EL (cell line): ENCODE measurements at places on chromosomes 3 and 15.

DNA sequence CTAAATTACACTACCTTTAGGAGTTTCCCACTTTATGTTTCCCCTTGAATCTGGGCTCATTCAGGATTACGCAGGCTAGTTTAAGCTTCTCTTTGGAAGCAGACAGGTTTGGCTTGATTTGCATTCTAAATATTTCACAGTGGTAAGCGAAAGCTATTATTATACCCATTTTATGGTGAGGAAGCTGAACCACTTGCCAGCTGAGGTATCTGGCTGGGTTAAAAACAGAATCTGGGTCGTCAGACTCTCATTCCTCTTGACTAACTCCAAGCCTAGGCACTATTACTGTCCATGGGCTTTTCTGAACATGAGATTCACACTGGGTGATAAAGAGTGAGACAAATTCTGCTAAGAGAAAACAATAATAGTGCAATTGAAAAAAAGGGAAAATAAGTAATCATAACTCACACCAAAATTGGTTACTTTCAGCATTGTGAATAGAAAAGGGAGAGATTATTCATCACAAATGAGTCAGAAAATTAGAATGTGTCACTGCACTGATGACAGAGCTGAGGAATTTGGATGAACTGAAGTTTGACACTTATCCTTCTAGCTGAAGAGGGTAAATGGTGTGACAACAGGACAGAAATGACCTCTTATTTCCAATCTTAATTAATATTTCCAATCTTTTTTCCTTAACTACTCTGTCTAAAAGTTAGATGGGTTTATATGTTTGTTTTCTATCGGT, 211.3 kb downstream of the TIGIT start:
- peak; percentile 62 for DNase-seq

- DNase-seq: no peak
These were observed 128.8 kb downstream of the GRM7 start for GRCh38 chr3:6989608-6990291.

DNA sequence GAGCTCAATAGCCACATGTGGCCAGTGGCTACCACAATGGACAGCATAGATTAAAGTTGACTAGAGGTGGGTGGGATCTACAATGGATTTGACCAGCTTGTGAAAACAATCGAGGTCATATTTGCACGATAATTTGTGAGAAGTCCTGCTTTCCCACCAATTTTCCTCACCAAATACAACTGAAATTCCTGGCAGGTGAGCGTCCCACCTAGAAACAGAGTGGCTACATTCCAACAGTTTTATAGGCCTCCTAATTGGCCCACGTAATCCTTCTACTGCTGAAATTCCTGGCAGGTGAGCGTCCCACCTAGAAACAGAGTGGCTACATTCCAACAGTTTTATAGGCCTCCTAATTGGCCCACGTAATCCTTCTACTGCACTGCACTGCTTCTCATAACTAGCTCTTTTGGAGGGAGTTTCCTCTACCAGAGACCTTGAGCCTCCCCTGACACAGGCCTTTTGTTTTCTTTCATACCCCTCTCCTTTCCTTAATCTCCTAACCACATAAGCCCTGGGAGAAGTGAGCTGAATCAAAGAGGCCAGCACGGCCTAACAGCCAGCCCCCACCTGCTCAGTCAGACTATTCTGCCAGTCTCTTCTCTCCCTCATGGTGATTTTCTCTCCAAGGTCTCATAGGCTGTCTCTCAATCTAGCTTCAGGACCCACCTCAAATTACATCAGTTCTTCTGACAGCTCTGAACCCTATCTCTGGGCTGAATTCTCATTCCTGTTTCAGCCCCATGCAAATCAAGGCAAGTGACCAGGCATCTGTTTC, 80.2 kb downstream of the BFSP2 start:
- DNase-seq: no peak

DNA sequence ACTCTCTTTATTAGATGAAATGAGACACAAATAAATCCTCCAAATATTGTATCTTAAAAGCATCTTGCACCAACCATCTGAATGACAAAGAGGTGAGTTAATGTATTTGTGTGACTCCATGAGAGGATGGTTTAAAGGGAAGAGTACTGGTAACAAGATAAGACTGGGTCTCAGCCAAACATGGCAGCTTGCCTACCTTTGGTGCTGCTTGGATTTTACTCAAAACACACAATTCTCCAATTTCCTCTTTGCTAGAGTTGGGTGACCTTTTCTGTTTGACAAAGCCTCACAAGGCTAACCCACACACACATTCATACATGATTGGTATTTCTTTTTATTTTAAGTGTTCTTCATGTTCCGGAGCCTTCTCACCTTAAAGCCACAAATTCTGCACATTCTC, 506.4 kb downstream of the FGF12 start:
- DNase-seq: no peak

DNA sequence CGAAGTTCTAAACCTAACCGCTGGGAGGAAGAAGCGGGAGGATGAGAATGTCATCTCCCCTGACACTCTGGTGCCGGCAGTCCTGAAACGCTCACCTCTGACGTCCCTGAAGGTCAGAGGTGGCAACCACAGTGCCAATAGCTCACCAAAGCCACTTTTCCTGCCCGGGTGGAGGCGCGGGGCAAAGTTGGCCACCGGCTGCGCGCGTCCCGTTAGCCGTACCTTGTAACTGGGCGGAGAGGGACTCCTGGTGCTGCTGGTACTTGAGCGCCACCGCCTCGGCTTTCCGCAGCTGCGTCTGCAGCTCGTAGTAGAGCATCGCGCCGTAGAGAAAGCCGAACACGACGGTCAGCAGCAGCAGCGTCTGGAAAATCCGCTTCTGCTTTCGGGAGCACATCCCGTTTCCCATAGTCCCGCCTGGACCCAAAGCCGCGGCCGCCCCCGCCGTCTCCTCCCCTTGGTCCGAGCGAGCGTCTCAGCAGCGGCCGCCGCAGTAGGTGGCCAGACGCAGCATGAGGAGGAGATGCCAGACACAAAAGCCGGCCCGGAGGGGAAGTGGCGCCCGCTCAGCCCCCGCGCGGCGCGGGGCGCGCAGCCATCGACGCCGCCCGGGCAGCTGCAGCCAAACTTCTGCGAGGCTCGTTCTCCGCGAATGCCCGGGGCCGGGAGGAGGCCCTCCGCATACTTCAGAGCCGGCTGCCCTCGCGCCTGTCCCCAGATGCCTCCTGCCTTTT, 680 bp downstream of the GOLIM4 start:
- DNase-seq: peak; percentile 78
